ENCODE measurements at places on chromosomes 2 and 18. TPM values are rescaled to one million over a fixed set of nuclear protein-coding genes. Genes with fewer than 3 reads are reported as not detected.

SPATA3 gene
- total RNA-seq: not detected

SLC11A1 gene
- 145 TPM for total RNA-seq

TFPI gene
- 92.3 TPM for total RNA-seq

SCYGR4 gene
- total RNA-seq: not detected

MC2R gene
- total RNA-seq: not detected

ERLEC1 gene
- total RNA-seq: 74.1 TPM

ELMOD3 gene
- total RNA-seq: 40.8 TPM

CPO gene
- not detected for total RNA-seq

All from upper lobe of left lung (tissue), 6 donors.